ENCODE measurements at places on chromosomes 7 and 10.

- no peak for DNase-seq
These were observed 56.6 kb downstream of the CLRN3 start for GRCh38 chr10:127836176-127836575.

GRCh38 chr7:159030490-159031134 lies 114.1 kb downstream of the VIPR2 start:
- no peak for DNase-seq

DNA sequence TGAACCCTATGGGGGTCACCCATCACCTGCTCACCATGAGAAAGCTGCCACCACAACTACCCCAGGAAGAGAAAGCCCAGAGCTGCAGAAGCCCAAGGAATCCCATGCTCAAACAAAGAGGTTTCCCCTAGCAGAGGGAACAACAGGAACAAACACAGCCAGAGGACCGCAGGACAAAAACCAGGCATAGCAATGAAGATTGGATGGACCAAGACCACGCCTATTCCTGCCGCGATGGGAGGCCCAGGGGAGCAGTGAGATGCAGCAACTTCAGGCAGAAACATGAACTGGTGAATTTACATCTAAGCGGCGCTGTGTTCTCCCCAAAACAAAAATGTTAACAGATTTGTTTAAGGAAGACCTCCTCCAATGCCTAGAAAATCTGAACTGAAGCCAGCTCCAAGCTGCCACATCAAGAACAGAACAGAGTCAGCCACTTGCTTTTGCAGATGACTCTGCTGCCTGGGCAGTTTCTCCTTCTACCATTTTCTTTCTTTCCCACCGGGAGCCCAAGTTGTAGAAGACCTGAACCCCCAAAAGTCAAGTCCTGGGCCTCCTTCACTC lies 134.2 kb upstream of the NEBL start:
- no peak for DNase-seq

GRCh38 chr10:63549810-63550209 lies 28.6 kb downstream of the REEP3 start:
- DNase-seq = no peak

GRCh38 chr7:25075459-25075858 lies 49.6 kb downstream of the CYCS start:
- DNase-seq = no peak

- DNase-seq = no peak
These were observed 27.6 kb downstream of the ERLIN1 start for GRCh38 chr10:100158044-100158805.

DNA sequence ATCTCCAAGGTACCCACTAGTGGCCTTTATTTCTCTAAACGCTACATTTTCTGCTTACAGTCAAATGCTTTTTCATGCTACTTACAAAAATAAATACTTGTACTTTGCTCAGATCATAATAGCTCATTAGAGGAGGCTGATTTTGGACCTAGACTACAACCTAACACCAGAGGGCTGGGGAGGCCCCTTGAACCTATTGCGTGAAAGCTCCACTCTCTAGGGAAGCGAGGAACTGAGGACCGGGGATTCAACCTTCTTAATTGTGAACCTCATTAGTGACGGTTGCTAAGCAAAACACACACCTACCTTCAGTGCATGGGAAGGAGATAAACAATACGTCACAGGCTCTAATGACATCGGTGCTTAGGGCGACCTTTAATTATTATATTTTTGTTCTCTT lies 92.1 kb downstream of the EBF3 start:
- no peak for DNase-seq

DNA sequence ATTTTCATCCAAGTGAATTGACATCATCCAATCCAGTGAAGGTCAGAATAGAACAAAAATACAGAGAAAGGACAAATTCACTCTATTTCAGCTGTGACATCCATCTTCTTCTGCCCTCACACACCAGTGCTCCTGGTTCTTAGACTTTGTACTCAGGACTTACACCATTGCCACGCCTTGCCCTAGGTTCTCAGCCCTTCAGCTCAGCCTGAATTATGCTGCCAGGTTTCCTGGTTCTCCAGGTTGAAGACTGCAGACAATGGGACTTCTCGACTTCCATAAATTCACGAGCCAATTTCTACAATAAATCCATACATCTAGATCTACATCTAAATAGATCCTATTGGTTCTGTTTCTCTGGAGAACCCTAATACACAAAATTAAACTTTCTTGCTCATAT lies 181.2 kb upstream of the KCND2 start:
- no peak for DNase-seq

DNA sequence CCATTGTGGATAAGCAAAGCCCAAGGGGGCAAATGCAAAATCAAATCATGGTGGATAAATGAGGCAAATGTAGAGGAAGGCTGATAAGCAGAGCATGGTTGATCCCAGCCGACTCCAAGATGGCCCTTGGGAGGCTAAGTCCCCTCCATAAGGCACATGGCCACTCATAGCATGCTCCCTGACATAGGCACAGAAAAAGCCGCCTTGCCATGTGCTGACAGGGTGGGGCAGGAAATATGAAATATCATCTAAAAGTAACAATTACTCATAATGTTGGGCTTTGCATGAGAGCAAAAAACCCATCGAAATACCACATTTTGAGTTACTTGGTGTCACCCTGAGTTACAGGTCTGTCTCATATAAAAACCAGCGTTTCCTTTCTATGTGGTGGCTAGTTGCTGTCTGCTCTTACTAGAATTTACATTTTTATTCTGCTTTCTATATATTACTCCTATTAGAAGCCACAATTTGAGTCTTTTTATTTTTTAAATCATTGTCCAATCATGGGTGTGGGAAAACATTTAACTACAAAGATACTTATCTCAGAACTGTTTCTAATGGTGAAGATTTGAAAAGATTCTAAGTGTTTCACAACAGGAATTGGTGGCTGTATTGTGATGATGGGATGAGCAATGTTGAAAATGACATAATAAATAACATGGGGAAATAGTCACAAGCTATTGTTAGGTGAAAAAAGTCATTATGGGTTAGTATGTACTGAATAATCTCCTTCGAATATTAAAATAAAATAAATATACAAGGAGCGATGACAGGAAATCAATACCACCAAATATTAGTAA lies 102.7 kb downstream of the CUBN start:
- DNase-seq = peak; percentile 38

GRCh38 chr7:41463770-41464470 lies 239.0 kb downstream of the INHBA start:
- no peak for DNase-seq

DNA sequence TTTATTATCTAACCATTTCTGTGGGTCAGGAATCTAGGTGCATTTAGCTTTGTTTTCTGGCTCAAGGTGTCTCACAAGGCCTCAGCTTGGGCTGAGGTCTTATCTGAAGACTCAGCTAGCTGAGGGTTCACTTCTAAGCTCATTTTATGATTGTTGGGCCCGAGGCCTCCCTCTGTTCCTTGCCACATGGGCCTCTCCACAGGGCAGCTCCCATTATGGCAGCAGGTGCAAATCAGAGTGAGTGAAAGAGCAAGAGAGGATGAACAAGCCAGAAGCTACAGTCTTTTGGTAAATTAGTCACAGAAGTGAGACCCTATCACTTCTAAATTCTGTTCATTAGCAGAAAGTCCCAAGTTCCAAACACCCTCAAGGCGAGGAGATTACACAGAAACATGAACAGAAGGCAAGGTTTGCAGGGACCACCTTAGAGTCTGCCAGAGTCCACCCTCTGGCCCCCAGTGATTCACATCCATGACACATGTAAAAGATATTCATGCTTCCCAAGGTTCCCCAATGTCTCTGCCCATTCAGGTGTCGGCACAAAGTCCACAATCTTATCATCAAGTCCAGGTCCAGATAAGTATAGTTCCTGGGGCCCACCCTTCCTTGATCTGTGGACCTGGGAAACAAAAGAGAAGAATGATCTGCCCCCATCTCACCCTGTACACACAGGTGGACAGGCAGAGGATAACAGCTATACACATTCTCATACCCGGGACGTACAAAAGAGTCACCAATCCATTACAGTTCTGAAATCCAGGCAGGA lies 23.7 kb downstream of the FIGNL1 start:
- no peak for DNase-seq

- no peak for DNase-seq
These were observed 645.2 kb downstream of the PHTF2 start for GRCh38 chr7:78443811-78444210.

GRCh38 chr10:122829454-122829853 lies 16.2 kb downstream of the CUZD1 start:
- DNase-seq = no peak

DNA sequence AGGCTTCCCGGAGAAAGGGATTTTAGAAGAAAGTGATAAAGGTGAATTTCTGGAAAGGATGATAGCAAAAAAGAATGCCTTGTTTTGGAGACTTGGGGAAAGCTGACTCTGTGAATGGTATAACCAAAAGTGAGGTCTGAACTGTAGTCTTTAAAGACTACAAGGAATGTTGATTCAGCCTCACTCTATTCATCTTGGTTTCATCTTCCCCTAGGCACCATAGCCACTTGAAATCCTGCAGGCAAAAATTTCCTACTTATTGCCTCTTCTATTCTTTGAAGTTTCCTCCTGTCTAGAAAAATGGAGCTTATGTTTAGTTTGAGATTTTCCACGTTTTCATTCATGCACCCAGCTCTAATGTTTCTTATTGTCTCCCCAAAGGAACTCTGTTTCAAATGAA lies 518.0 kb downstream of the AUTS2 start:
- no peak for DNase-seq

GRCh38 chr10:97028126-97028831 lies 157.5 kb downstream of the SLIT1 start:
- no peak for DNase-seq

DNA sequence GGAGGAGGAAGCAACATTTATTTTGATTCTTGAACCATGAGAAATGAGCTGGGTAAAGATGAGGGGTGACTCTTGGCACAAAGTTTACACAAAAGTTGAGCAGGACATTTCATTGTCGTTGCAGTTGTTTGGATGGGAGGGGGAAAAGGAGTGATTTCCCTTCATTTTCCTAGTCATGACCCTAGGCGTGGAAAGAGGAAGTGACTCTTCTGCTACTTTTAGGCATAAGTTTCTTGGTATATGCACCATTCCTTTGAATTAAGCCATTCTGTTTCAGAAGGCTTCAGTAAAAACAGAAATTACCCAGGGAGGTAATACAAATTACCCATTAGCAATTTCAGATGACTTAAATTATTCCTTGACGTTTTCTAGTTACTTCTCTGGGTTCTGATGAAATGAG lies 113.9 kb upstream of the FAM171A1 start:
- no peak for DNase-seq

GRCh38 chr7:157514746-157515145 lies 177.9 kb downstream of the DNAJB6 start:
- DNase-seq = no peak

GRCh38 chr7:66505531-66506451 lies 122.9 kb upstream of the KCTD7 start:
- no peak for DNase-seq

DNA sequence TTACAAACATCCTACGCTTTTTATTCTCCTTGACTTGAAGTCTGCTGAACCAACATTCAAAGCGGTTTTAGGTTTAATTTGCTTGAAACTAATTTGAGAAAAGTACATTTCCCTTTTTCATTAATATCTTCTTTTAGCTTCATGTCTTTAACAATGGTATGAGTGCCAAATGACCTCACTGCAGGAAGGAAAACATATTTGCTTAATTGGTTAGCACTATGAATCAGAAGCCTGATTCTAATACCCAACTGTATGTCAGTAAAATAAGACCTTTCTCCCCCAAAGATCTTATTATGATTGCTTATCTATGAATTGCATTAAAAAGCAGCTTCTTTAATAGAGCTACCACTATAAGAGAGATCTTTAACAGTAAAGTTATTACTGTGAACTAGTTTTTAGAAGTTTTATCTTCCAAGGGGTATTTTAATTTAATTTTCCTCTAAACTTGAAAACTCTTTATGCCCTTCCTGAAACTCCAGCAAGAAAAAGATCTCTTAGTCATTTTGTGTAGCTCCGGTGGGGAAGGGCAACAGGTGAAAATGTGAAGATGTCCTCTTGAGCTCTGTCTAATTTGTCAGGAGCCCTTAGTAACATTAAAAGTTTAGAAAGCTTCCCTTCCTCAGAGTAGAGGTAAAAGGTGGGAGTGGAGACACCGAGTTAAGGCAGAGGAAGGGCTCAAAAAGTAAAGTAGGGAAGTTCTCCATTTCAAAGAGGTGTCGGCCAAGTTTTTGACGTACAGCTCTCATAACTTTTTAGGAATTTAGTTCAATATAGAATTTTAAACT lies 6.1 kb downstream of the COL1A2 start:
- no peak for DNase-seq

DNA sequence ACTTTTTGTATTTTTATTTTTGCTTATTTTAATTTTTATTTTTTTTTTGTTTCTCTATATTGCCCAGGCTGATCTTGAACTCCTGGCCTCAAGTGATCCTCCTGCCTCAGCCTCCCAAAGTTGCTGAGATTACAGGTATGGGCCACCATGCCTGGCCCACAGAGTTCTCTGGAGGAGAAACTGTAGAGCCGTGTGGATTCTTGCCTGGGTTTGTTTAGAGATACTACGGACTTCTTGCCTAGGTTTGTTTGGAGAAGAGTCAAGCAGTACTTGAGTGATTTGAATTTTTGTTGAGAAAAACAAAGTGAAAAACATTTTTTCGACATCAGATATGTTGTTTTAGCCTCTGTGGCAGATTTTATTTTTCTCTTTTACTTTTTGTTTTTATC lies 99.0 kb downstream of the CAMK1D start:
- no peak for DNase-seq

DNA sequence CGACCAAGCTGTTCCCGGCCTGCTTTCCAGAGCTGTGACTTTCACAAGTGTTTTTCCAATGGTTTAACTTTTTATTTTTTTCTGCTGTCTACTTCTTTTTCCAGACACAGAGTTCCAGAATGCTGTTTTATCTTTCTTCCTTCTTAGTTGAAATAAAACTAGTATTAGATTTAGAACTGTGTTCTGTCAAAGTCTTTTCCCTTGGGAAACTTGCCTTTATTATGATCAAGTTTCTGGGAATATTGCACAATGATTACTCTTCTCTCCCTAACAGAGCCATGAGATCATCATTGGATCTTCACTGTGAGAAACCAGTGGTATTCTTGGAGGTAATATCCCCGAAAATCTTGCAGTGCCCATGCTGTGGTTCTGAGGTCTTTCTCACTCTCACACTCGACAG lies 104.9 kb upstream of the KCND2 start:
- no peak for DNase-seq

GRCh38 chr7:8822595-8822994 lies 389.2 kb downstream of the NXPH1 start:
- no peak for DNase-seq
